ENCODE measurements at places on chromosomes 6 and 20.

DNA sequence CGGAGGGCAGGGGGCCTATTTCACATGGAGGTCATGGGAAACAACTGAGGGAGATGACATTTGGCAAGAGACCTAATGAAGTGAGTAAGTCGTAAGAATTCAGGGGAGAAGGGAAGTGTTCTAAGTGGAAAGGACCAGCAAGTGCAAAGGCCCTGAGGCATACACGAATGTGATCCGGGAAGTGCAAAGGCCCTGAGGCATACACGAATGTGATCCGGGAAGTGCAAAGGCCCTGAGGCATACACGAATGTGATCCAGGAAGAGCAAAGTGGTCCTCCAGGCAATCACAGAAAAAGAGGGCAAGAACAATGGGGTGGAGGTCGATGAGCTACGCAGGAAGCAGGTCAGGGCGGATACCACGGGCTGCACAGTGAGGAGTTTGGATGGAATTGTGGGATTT is 24.2 kb upstream of the EXOC2 start:
- no peak for DNase-seq

GRCh38 chr6:89217299-89217910 is at the start of gene GABRR1:
GABRR1 (minus strand) TSS chr6:89217358; CDS start chr6:89217322, 36 bp downstream.
- no peak for DNase-seq

- DNase-seq = no peak
Observed at GRCh38 chr6:45756606-45757005, 259.1 kb downstream of the CLIC5 start.

GRCh38 chr6:75331151-75331550 is 46.6 kb upstream of the TMEM30A start:
- no peak for DNase-seq

DNA sequence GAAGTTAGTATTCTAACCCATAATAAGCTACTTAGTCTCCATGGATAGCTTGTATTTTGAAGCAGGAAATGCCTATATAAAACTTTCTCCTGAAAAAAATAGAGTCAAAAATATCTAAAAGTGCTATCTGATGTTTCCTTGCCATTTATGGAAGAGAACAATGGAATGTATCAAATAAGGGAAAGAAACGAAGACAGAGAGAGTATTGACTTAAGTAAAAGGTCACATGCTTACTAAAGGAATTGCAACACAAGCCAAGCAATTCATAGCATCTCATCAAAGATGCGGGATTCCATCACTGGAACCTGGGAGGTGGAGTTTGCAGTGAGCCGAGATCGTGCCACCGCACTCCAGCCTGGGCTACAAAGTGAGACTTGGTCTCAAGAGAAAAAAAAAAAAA is 112.9 kb upstream of the DTNBP1 start:
- DNase-seq = no peak

GRCh38 chr6:75579951-75580350 is 21.7 kb upstream of the SENP6 start:
- no peak for DNase-seq

DNA sequence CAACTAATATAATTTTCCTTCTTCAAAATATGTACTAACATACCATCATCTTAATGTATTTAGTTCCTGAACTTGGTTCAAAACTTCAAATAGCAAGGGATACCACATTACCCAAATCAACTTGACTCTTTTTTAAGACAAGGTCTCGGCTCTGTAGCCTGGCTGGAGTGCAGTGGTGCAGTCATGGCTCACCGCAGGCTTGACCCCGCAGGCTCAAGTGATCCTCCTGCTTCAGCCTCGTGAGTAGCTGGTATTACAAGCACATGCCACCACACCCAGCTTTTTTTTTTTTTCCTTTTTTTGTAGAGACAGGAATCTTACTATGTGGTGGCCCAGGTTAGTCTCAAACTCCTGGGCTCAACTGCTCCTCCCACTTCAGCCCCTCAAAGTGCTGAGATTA is 55.9 kb upstream of the LYRM2 start:
- no peak for DNase-seq

GRCh38 chr6:47402081-47402480 is 75.5 kb upstream of the CD2AP start:
- no peak for DNase-seq

DNA sequence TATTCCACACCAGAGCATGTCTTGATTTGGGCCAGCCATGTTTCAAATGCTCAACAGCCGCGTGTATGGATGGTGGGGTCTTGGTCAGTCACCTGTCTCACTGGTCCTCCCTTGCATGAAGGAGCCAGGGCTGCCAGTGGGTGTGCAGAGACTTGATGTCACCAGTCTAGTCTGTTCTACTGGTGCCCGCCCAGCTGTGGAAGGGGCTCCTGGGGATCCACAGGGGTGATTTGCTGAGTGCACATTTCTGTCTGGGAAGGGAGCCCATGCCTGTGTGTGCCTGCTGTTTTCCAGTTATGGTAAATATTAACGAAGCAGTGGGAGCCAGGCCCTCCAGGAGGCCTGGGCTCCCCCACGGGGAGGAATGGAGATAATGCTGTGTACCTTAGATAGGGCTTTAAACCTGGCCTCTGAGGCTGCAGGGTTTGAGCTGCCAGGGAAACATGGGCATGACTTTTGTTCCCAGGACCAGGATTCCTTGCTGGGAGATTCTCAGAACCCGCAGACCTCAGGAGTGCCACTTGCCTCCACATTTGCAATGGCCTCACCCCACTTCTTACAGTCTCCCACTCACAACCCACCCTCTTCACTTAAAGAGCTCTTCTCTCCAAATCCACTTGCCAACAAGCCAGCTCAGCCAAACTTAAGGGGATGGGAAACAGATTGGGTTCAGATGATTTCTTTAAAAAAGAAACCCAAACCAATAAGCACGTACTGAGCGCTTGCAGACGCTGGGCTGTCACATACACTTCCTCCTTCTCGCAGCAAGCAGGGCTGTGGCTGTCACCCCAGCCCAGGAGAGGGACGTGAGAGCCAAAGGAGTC is 54.1 kb downstream of the VEGFA start:
- DNase-seq = no peak

- DNase-seq = no peak
Observed at GRCh38 chr20:45695496-45695895, 6.3 kb upstream of the WFDC13 start.

- no peak for DNase-seq
Observed at GRCh38 chr6:21885111-21885510, 291.6 kb downstream of the SOX4 start.

DNA sequence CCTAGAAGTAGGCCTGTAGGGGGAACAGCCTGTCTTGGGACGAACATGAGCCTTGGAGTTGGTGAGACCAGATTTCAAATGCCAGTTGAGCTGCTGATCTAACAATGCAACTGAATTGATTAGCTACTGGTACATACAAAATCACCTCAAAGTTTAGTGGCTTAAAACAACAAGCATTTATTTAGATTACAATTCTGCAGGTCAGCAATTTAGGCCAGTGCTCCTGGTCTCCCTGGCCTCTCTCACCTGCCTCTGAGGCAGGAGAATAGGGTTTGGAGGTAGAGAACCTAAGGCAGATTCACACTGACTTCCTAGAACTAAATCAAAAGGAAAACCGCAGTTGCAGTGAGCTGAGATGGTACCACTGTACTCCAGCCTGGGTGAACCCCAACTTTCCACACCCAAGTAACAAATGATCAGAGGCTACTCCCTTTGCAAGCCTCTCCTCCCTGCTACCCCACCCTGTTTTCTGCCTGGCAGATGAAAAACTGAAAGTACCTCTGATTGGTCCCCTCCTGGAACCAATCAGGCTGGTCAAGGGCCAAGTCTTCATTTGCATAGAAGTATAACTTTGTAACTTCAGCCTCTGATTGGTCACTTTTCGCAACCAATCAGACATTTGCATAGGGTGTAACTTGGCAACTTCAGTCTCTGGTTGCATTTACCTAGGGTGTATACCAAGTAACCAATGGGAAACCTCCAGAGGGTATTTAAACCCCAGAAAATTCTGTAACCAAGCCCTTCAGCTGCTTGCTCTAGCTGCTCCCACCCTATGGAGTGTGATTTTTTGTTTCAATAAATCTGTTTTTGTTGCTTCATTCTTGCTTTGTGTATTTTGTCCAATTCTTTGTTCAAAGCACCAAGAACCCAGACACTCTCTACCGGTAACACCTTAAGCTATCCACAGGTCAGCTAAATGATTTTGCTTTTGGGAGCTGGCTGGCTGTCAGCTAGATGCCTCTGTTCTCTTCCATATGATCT is 8.1 kb upstream of the UBR2 start:
- DNase-seq = no peak

- DNase-seq = no peak
Observed at GRCh38 chr6:159404296-159404695, 235.1 kb downstream of the FNDC1 start.

- no peak for DNase-seq
Observed at GRCh38 chr20:416950-417800, 9.1 kb downstream of the RBCK1 start.

All from germinal center (tissue), 1 donor.